ENCODE measurements at places on chromosomes 11 and 22.

DNA sequence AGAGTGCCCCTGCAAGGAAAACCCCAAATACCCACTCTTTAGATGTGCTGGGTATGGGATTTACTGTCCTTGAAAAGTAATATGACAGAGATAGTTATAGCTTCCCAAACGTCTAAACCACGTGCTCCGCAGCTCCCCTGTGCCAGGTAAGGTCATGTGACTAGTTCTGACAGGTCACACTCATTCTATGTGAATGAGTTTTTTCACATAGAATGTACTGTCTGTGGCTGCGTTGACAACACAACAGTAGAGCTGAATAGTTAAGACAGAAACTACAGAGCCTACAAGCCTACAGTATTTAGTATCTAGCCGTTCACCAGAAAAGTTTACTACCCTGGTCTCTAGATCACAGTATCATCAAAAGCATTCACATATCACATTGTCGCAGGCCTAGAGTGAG is 236.2 kb downstream of the ETS1 start:
- no peak for DNase-seq

DNA sequence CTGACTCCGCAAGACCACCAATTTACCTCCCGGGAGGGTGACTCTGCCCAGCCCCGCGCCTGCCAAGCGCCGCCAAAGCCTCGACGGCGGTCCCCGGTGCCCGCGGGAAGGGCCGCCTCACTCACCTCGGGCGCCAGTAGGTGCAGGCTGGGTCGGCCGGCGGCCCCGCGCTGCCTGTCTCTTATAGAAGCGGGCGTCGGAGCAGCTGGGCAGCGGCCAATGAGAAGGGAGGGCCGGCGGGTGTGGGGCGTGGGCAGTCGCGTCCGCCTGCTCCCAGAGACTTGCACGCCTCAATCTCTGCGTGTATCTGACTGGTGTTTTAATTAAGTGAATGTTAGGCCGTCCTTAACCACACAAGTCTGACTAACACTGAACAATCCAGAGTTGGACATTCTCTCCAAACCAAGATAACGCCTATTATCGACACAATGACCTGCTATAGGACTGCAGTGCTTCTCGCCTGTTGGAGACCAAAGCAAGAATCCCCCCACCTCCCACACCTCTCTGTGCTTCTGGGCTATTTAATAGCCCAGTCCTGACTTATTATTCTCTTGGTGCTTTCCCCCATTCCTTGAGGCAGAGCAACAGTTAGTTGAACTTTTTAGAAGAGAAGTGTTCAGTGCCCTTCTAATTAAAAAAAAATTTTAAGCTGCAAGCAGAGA is at the start of gene TPH1:
Gene TPH1, minus strand, starts transcription at position 154 of the 662 bp plus-strand sequence. CDS start 5,507 bp downstream, outside the sequence.
- peak; percentile 76 for DNase-seq

DNA sequence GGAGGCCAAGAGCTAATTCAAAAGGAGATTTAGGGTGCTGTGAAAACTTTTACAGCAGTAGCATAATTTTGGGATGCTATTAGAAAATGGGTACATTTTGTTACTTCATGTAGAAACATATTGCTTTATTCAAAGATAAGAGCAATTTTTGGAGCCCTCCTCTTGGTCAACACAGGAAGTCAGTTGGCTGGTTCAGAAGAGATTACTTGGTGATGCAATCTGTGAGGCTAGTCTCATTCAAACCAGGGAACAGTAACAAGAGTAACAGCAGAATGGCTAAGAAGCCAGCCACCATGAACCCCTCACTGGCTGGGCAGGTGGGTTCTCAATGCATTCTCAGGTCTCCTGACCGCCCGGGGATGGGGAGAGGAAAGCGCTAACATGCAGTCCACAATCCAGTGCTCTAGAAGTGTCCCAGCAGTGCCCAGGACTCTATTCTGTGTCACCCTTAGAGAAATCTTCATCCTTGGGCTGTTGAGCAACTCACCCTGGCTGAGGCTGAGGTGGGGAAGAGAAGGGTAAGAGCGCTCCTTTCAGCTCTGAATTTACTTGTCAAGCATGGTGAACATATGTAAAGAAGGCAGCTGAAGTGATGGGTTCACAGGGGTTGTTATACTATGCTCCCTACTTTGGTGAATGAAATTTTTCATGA is 262.2 kb upstream of the UBASH3B start:
- DNase-seq: no peak

- DNase-seq: no peak
These were observed 142.0 kb upstream of the NTM start for GRCh38 chr11:131228378-131228777.

DNA sequence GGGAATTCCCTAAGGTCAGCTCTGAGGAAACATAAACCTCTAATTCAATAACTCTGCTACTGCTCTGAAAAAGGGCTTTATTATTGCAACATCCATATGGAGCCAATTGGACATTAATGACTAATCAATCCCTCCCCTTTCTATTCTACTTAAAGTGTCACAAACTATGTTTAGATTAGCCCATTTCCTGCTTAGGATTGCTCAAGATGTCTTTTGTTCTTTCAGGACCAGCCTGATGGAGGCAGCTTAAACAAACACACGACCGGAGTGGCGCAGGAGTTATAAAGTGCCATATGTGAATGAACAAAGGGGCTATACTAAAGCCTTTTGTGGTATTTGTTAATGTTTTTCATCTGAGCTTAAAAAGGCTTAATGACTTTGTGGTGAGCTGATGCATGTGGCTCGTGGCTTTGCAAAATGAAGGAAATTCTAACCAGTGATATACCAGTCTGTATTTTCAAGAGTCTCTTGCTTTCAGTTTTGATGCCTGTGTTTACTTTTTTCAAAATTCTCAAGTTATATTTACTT is 354.4 kb downstream of the SOX6 start:
- peak; percentile 100 for DNase-seq

- no peak for DNase-seq
These were observed 102.0 kb downstream of the ME3 start for GRCh38 chr11:86570451-86570850.

DNA sequence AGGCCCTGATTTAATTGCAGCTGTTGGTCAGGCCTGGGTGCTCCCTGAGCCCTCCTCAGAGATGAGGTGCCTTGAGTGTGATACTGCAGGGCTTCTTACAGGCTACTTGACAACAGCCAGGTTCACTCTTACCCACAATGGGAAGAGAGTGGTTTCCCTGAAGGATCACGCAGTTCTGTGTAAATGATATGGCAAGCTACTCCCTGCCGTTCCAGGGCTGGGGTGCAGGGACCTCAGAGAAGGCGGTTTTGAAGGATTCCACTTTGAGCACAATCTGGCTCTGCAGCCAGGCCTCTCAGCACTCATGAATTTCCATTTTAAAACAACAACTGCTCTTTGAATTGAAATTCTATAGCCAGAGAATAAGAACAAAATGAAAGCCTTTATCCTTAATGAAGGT is 92.9 kb downstream of the SLC17A6 start:
- no peak for DNase-seq

Data from DMS153 (cell line).